ENCODE measurements at places on chromosomes 16 and 17.

DNA sequence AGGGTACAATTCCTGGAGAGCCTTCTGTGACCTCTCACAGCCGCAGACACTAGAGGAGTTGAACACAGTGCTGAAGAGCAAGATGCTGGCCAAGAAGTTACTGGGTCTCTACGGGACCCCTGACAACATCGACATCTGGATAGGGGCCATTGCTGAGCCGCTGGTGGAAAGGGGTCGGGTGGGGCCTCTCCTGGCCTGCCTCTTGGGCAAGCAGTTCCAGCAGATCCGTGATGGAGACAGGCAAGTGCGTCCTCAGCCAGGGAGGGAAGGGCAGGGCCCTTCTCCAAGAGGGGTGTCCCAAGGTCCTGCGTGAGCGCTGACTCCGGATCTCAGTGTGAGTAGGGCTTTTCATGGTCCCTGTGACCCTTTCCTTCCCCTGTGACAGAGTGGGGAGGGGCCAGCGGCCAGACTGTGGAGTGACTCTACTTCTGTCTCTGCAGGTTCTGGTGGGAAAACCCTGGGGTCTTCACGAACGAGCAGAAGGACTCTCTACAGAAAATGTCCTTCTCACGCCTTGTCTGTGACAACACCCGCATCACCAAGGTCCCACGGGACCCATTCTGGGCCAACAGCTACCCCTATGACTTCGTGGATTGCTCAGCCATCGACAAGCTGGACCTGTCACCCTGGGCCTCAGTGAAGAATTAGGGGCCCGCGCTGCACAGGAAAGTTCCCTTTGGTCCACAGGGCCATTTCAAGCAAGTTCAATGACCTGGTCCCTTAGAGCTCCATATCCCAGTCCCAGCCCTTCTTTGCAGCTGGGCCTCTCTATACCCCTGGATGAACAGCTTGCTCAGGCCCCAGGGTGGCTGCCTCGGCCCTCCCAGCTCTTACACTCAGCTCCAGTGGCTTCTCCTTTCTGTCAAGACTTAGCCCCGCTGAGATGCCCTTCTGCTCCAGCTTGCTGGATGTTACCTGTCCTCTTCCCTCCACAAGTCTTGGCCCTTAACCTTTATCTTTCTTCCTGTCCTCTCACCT, 13.1 kb downstream of the MPO start:
- DNase-seq, result no peak

DNA sequence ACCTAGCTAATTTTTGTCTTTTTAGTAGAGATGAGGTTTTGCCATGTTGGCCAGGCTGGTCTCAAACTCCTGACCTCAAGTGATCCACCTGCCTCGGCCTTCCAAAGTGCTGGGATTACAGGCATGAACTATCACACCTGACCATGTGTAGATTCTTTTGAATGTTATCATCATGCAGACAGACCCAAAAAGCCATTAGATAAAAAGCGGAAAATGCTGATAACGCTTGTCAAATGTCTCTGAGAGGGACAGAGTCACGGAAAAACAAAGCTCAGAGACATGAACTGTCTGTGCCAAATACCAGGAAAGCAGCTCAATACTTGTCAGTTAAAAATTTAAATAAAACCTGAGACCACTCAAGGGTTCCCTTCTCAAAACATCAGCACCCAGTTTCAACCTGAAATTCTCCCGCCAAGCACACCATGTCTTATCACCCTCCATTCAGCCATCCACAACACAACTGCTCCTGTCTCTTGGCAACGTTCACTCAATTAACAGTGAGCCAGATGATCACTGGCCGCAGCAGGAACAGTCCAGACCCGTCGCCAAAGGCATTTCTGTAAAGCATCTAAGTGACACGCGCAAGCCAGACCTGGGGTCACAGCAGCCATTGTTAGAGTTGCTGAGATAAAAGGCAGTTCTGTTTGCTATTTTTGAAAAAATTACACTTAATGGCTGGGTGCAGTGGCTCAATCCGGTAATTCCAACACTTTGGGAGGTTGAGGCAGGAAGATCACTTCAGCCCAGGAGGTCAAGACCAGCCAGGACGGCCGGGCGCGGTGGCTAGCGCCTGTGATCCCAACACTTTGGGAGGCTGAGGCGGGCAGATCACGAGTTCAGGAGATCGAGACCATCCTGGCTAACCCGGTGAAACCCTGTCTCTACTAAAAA, 29.7 kb downstream of the FANCA start:
- DNase-seq, result no peak

DNA sequence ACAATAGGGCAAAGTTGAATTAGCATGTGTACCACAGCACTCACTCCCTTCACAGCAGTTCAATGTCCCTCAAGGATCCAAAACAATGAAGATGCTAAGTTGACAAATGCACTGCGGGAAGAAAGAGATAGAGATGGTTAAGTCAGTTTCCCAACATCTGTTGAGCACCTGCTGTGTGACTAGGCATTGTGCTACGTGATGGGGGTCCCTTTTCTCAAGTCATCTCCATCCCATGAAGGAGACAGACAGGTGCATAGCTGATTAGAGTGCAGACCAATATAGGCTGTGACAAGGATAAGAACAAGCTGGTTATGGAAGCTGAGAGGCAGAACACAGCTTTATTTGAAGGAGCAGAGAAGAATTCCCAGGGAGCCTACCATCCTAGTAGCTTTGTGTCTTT, 114.2 kb downstream of the HAPSTR1 start:
- no peak for DNase-seq

DNA sequence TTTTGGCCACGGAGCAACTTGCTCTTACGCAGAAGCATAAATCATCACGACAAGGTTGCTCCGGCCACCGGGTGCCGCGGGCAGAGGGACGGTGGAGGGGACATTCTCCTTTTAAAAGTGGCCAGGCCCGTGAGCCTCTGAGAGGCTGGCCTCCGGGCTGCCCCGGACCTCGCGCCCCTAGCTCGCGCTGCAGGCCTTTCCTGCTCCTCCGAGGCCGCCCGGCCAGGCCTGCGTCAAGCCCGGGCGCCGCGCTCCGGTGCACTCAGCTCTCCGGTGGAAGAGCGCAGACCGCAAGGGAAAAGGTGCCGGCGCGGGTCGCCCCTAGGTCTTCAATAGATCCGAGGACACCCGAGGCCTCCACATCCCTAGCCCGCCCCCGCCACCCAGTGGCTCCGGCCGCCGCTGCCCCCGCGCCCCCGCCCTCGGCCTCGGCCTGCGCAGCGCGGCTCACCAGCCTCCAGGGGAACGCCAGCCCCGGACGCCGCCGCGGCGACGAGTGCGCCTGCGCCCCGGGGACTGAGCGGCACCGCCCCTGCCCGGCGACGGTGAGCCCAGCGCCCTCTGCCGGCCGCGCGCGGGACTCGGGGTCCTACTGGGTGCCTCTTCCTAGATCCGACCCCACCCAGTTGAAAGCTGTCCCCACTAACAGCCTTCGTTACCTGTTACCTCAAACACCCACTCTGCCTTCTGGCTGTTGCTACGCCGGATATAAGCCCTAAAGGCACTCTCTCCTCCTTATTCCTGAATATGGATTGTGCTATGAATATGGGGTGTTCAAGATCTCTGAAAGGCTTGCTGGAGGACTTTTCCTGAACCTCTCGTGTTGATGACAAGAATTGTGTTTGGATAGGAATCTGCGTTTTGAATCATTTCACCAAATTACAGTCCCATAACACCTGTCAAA, at the start of gene LYRM9:
Gene LYRM9, minus strand, starts transcription at position 500 of the 904 bp plus-strand sequence. CDS start 10,671 bp downstream, outside the sequence.
- peak; percentile 94 for DNase-seq

GRCh38 chr16:78970650-78971049, 629.9 kb downstream of the MAF start:
- no peak for DNase-seq

DNA sequence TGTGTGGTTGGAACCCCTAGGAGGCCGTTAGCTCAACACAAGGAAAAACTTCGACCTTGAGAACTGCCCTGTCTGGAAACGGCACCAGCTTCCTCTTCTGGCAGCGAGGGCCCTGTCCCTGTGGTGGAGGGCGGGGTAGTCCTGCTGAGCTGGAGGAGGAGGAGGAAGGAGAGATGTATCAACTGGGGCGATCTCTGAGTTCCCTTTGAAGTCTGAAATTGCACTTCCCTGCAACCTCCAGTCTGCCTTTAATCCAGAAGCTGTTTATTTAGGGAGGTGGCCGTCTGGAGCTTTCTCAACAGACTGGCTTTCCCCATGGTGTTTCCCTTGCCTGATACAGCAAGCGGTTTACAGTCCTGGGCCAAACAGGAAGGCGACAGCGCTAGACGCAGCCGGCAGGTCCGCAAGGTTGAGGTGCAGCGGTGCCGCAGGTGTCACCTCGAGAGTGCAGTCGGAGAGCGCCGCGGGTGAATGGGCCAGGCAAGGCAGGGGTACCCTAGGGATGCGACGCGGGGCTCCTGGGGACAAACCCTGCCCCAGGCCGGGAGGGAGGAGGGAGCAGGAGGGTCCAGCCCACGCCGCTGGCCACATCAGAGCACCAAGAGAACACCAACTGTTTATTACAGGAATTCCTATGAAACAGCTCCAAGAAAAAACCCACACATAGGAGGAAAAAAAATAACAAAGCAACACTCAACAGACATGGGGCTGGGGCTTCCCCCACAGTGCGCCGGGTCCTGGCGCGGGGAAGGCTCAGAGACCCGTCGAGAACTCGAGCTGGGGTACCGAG, 11.4 kb upstream of the MRPS23 start:
- DNase-seq, result peak; percentile 43

GRCh38 chr16:80166082-80166481, 374.7 kb upstream of the DYNLRB2 start:
- DNase-seq, result no peak

DNA sequence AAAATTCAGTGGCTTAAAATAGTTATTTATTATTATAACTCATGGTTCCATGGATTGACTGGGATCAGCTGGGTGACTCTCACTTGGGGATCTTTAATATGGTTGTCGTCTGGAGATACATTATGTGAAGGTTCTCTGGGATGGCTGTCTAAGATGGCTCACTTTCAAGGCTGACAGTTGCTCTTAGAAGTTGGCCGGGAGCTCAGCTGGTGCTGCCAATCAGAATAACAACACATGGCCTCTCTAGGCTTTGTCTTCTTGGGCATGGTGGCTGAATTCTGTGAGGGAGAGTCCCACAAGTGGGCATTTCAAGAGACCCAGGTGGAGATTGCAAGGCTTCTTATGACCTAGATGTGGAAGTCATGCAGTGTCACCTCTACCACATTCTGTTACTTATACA, 269.7 kb downstream of the CA10 start:
- DNase-seq, result no peak

- DNase-seq, result peak; percentile 89
These were observed 1.3 kb downstream of the ZNF821 start for GRCh38 chr16:71882505-71883167.

- no peak for DNase-seq
These were observed 95.7 kb downstream of the SLC39A11 start for GRCh38 chr17:72996791-72997190.

DNA sequence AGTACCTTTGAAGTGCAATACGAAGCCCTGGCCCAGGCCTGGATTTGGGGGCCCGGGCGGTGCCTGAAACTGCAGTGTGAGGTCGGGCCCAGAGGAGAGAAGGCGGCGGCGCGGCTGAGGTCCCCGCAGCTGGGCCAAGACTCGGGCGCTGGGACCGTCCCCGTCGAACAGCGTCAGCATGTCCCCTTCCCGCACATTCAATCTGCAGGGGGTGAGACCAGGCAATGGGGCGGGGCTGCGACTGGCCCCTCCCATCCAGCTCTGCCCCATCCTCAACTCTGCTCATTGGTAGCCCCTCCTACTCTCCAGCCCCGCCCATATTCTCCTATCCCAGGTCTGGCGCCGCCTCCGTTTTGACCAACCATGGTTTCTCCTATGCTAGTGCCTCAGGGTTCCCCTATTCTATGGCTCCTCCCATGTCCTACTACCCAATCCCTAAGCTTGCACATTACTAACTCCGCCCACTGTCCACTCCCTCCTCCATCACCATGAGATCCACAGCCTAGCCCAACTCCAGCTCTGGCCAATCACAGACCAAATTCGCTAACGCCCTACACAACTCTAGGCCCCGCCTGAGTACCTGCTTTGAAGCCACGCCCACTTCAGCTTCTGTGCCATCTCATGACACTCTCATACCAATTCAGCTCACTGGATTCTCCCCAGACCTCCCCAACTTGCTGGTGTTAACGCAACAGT, 14.4 kb upstream of the CDIPT start:
- peak; percentile 33 for DNase-seq

GRCh38 chr16:81421536-81421935, 23.1 kb upstream of the CMIP start:
- DNase-seq, result no peak

- no peak for DNase-seq
These were observed 25.7 kb downstream of the C17orf100 start for GRCh38 chr17:6677158-6677831.

DNA sequence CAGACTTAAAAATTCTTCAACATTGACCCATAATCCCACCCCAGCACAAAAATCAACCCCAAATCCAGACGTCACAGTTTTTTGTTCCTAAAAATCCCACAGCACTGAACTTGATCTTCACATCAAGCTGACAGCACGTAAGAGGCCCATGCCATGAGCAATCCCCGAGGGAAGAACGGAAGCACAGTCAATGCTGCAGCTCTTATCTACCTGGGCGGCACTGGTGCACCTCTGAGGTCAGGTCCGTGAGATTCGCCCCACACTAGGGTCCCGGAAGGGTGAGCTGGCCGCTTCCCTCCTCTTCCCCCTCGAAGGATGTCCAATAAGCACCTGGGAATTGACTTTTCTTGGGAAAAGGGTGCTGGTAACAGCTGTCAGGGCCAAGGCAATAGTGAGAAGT, 11.3 kb upstream of the ITGAE start:
- DNase-seq, result no peak

GRCh38 chr16:67412294-67412693, 4.0 kb downstream of the ZDHHC1 start:
- no peak for DNase-seq

- DNase-seq, result no peak
These were observed 31.9 kb upstream of the CBX4 start for GRCh38 chr17:79871131-79871530.

GRCh38 chr17:867896-868489, 85.8 kb downstream of the MRM3 start:
- DNase-seq, result no peak

GRCh38 chr17:46977348-46977747, 1.7 kb downstream of the RPRML start:
- DNase-seq, result peak; percentile 67

GRCh38 chr17:77115510-77115909, 25.3 kb upstream of the SEC14L1 start:
- peak; percentile 81 for DNase-seq

DNA sequence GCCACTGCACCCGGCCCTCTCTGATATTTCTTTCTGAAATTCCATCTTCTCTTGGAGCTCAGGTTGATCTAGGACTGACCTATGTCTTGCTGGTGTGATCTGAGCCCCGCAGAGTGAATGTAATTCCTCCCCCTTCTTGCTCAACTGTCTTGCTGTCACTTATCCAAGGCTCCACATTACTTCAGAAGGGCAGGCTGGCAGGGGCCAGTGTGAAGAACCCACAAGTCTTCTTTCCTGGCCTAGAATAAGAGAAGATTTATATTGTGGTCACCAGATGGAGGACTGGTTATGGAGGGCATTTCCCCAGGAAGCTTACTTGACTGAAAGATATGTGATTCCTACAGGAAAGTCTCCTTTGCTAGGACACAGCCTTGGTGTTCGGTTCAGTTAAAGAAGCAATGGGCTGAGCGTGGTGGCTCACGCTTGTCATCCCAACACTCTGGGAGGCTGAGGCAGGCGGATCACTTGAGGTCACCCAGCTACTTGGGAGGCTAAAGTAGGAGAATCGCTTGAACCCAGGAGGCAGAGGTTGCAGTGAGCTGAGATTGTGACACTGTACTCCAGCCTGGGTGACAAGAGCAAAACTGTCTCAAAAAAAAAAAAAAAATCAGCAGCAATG, 13.4 kb downstream of the ITGAL start:
- peak; percentile 47 for DNase-seq
